ENCODE measurements at places on chromosomes 7 and 10.

GRCh38 chr10:13180788-13181187 is 19.4 kb downstream of the MCM10 start:
- DNase-seq: no peak

- no peak for DNase-seq
Observed at GRCh38 chr10:114943000-114943399, 5.0 kb downstream of the TRUB1 start.

DNA sequence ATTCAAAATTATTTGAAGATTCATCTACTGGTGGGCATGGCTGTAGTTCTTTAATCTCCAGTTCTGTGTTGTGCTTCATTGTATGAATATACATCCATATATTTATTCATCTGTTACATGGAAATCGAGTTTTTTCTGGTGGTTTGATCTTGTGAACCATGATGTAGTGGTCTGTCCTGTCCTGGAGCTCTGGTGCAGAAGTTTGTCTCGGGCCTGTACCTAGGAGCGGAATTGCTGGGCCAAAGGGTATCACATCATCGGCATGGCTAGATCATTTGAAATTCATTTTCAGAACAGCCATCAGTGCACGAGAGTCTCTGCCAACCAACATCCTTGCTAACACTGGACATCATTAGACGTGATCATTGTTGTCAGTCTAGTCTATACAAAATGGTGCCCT is 107.0 kb downstream of the ELFN1 start:
- DNase-seq: no peak

DNA sequence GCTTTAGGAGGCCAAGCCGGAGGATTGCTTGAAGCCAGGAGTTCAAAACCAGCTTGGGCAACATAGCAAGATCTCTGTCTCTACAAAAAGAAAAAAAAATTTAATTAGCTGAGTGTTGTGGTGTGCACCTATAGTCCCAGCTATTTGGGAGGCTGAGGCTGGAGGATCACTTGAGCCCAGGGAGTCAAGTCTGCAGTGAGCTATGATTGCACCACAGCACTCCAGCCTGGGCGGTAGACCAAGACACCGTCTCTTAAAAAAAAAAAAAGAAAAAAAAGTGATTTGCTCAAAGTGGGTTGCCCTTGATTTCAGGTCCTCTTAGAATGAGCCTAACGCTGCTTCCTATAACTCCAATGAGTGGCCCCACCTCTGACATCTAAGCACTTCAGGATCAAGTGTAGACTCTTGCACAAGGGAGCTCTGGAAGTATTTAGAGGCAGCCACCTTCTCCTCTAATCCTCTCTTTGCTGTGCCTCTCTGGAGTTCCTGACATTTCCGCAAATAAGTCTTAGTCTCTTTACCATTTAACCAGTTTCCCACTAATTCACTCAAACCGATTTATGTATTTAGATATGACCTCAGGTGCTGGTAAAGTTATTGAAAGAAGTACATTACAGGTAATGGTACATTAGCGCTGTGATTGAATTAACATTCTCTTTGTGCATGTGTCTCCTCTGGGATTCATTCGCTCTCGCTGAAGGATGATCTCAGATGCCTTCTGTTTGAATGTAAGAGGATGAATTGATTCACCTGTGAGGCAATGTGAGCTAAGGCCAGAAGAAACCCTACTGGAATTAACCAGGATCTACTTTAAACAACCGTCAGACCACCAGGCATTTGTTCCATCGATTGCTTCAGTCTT is 60.8 kb upstream of the CELF2 start:
- no peak for DNase-seq

DNA sequence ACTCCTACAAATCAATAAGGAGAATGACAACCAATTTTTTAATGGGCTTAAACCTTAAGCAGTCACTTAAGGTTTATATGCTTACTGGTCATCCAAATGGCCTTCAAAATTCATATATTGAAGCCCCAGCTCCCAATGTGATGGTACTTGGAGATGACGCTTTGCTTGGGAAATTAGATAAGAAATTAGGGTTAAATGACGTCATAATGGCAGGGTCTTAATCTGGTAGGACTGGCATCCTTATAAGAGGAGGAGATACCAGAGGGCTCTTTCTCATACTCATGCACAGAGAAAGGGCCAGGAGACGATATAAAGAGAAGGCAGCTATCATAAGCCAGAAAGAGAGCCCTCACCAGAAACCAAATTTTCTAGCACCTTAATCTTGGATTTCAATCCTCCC is 350.8 kb upstream of the NFE2L3 start:
- no peak for DNase-seq

DNA sequence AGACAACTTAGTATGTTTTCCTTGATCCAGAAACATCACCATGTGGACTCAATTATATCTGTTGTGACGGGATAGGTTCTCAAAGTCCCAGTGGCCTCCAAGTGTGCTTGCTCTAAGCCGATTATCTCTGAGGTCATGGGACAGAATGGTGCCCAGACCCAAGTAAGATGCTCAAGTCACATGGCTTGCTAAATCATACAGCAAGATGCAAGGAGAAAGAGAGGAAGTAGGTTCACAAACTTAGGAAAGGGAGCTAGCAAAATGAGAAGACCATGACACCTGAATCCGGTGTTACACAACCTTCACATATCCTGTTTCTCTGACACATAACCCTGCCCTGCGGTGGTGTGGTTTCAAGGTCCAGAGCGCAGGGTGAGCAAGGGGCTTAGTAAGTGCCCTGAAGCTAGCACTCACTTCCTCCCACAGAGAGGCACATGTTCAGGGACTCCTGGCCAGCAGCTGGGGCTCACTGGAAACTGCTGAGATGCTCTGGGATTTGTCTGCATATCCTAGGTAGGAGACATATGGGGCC is 590.9 kb upstream of the ANKRD30A start:
- no peak for DNase-seq

GRCh38 chr7:98213296-98213887 is 2.2 kb downstream of the BHLHA15 start:
- no peak for DNase-seq

GRCh38 chr10:130551676-130552075 is 415.5 kb downstream of the GLRX3 start:
- no peak for DNase-seq

DNA sequence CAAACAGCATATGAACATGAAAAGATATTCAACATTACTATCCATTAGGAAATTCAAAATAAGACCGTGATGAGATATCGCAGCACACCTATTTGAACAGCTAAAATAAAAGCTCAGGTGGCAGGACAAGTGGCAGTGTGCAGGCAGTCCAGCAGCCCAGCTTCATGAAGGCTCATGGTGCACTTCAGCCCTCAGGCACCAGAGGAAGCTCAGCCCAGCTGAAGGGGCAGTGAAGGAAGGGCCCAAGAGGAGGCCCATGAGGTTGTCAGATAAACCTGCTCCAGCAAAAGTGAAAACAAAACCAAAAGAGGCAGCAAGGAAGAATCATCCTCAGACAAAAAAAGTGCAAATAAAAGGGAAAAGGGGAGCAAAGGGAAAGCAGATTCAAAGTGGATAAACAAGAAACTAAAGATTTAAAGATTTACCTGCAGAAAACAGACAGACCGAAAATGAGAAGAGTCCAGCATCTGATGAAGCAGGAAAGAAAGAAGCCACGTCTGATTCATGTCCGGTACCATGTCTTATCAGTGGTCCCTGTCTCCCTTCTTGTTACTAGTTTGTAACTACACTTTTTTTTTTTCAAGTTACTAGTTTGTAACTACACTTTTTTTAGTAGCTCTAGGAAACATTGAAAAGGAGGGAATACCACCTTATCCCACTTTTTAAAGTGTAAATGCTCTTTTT is 15.0 kb upstream of the FAM24B start:
- no peak for DNase-seq

GRCh38 chr10:86155054-86155921 is 211.3 kb downstream of the GRID1 start:
- no peak for DNase-seq

- no peak for DNase-seq
Observed at GRCh38 chr10:7403620-7404019, 7.2 kb downstream of the SFMBT2 start.

DNA sequence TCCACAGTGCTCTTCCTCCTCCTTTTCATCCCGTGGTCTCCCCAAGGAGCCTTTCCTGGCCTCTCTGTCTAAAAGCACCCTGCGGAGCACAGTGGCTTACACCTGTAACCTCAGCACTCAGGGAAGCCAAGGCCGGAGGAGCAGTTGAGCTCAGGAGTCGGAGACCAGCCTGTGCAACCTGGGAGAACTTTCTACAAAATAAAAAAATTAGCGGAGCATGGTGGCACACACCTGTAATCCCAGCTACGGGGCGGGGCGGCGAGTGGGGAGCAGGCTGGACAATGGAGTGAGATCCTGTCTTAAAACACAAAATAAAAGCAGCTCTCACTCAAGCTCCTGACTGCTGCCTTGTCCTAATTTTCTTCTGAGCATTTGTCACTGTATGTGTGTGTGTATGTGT is 1.4 kb upstream of the COBL start:
- no peak for DNase-seq

- DNase-seq: no peak
Observed at GRCh38 chr10:98901441-98902110, 334.1 kb downstream of the HPSE2 start.

DNA sequence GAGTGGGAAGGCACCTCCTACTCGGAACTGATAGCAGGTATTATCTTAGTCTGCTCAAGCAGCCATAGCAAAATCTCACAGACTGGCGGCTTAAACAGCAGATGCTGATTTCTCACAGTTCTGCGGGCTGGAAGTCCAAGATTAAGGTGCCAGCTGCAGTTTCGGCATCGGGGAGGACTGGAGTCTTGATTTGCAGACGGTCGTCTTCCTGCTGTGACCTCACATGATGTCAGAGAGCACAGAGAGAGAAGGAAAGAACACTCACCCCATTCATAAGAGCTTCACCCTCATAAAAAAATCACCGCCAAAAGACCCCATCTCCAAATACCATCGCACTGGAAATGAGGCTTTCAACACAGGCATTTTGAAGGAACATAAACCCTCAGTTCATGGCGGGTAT is 216.5 kb upstream of the PITRM1 start:
- no peak for DNase-seq

DNA sequence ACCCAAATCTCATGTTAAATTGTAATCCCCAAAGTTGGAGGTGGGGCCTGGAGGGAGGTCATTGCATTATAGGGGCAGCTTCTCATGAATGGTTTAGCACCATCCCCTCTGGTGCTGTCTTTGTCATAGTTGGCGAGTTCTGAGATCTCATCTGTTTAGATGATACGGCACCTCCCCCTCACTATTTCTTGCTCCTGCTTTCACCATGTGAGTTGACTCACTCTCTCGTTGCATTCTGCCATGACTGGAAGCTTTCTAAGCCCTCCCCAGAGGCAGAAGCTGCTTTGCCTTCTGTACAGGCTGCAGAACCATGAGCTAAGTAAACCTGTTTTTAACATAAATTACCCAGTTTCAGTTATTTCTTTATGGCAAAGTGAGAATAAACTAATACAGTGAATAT is 18.9 kb upstream of the ZNF138 start:
- DNase-seq: no peak

- no peak for DNase-seq
Observed at GRCh38 chr7:158431055-158431940, 156.3 kb downstream of the PTPRN2 start.

DNA sequence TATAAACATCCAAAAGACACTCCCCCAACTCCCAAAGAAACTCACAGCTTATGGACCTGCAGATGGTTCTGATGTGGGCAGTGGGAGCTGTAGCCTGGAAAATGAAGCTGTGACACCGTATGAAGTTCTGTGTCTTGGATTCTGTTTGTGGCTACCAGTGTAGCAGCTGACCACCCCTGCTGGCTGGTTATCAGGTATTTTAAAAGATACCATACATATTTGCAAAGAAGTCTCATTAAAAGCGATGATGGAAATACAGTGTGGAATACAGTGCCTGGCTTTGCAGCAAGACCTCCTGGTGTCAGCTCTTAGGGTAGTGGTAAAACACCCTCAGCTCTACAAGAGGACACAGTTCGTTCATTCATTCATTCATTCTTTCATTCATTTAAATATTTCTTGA is 194.3 kb upstream of the PRKCQ start:
- no peak for DNase-seq

DNA sequence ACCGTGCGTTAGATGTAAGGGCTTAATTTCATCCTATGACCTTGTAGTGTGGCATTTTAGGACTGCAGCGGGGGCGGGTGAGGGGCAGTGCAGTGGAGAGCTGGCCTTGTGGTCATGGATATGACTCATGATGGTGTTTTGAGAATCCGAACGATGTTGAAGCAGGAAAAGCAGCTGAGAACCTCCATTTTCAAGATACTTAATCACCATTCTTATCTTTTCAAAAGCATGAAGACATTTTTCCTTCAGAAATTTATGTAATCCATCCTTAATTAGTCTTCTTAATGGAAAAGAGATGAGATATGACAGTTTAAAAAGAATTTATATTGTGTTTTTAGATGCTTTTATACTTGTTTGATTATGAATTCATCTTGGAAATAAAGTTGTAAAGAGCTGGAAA is 9.6 kb downstream of the ATP5F1C start:
- no peak for DNase-seq

DNA sequence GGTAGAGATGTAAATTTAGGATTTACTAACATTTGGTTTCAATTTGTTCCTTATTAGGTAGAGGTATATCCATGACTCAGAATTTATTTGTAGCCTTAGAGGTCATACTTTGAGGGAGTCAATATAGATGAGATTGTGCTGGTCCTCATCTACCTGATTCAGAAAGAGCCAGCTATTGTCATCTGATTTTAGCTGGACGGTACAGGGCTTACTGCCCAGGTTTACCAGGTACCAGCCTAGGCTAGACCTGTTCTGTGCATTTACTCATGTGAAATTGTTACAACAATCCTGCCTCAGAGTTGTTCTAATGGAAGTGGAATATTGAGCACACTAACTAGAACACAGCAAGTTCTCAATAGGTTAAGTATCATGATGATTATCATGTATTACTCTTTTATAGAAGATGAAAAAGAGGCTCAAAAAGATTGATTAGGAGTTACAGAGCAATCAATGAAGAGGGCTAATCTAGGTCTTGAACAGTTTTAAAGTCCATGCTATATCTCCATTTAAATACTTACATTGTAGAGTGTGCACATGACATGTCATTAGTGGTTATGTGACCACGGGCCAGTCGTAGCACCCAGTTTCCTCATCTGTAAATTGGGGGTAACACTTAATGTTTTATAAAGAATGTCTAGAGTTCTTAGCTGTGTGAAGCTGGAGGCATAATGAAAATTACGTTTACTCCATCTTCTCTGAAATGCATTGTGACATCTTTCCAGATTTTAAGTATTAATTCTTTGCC is 42.1 kb downstream of the TRIM24 start:
- no peak for DNase-seq

GRCh38 chr7:18828260-18828993 is 289.0 kb downstream of the TWIST1 start:
- no peak for DNase-seq

DNA sequence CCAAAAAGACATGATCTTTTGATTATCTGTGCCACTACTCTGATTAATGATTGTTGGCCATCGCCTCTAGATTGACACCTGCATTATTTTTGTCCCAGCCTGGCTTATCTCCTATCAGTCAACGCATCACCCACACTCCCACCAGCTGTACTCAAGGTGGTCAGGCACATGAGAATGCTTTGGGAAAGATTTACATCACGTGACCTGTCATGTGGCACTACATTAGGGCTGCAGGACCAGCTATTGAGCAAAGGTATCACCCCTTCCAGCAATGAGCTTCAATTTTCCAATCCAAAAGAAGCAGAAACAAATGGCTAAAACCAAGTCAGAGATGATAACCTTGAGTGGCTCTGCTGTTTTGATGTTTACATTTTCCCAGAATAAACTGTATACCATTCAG is 204.3 kb downstream of the PLXNA4 start:
- DNase-seq: no peak

Data from stimulated activated CD8-positive, alpha-beta memory T cell treated with anti-CD3 and anti-CD28 coated beads, Interleukin-12 subunit alpha, Interleukin-12 subunit beta, amount 100 ng/mL, for 1 hour (primary cell).